Fibroblast of lung (primary cell): ENCODE measurements at places on chromosomes 3 and 15. TPM values are rescaled to one million over a fixed set of nuclear protein-coding genes. Genes with fewer than 3 reads are reported as not detected.

KLHDC8B gene
- 40.5 and 42.6 TPM in 2 replicates for total RNA-seq

SLC22A13 gene
- 0.26 and 0.33 TPM in 2 replicates for total RNA-seq

MUSTN1 gene
- not detected in 2 replicates for total RNA-seq

SEMA4B gene
- 14.1 and 30.4 TPM in 2 replicates for total RNA-seq

LRIG1 gene
- total RNA-seq: 82.4 and 104 TPM in 2 replicates

ZBTB47 gene
- 32.1 and 49.4 TPM in 2 replicates for total RNA-seq

ITGA11 gene
- 29.6 and 43.7 TPM in 2 replicates for total RNA-seq

MYRIP gene
- under 0.01 TPM in 1 of 2 replicates, not detected in the other for total RNA-seq

SLC28A2 gene
- not detected in 2 replicates for total RNA-seq
